ENCODE measurements at places on chromosomes 7 and 10.
A peak's percentile ranks its signal among the peaks of the same experiment; 100 is the strongest.

DNA sequence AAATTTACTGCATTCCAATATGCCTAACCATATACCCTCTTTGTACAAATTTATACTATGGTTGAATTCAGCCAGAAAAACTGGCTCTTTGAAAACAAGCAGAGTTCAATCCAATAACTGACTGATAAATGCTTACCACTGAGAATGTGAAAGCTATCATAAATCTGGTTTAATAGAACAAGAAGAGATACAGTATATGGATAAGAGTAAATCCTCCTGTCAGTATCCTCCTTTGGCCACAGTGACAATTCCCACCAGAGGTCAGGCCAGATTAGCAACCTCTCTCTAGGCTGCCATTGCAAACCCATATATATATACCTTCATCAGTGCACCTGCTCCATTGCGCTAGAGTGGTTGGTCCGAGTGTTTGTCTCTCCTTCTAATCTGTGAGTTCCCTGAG, 647.2 kb downstream of the GRM8 start:
- DNase-seq, result no peak

GRCh38 chr7:80773787-80774508, 135.5 kb downstream of the CD36 start:
- DNase-seq, result no peak

- DNase-seq, result peak; percentile 29
Measured at GRCh38 chr10:123380491-123381085, 226.4 kb downstream of the BUB3 start.

- DNase-seq, result no peak
Measured at GRCh38 chr10:34548466-34548865, 266.6 kb downstream of the PARD3 start.

- peak; percentile 88 for DNase-seq
Measured at GRCh38 chr7:5382281-5382892, 41.2 kb downstream of the TNRC18 start.

All from cardiac muscle cell (in vitro differentiated cells and primary cell).